Endothelial cell (in vitro differentiated cells): ENCODE measurements at places on chromosomes 5 and 9. TPM values are rescaled to one million over a fixed set of nuclear protein-coding genes. Genes with fewer than 3 reads are reported as not detected.
A peak's percentile ranks its signal among the peaks of the same experiment; 100 is the strongest.

DOCK2 gene
- 6.5 TPM for total RNA-seq

SPINK7 gene
- not detected for total RNA-seq

CNTFR gene
- total RNA-seq = 3.1 TPM

FOXE1 gene
- total RNA-seq = not detected

TPPP gene
- 0.05 TPM for total RNA-seq

HAVCR1 gene
- not detected for total RNA-seq

GRCh38 chr9:2764353-2764752 is 47.0 kb downstream of the KCNV2 start:
- DNase-seq = no peak

DNA sequence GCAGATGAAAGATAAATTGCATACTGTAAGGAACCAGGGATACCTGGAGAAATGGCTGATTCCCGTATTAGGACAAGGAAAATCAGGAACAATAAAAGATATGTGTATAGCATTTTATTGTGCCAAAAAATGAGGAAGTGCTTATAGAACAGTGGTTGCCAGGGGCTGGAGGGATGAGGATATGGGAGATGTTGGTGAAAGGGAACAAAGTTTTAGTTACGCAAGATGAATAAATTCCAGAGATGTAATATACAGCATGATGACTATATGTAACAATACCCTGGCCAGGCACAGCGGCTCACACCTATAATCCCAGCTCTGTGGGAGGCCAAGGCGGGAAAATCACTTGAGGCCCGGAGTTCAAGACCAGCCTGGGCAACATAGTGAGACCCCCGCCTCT is 101.8 kb downstream of the CDK5RAP2 start:
- DNase-seq = no peak

- no peak for DNase-seq
Observed at GRCh38 chr9:122134822-122135528, 24.6 kb downstream of the NDUFA8 start.

DNA sequence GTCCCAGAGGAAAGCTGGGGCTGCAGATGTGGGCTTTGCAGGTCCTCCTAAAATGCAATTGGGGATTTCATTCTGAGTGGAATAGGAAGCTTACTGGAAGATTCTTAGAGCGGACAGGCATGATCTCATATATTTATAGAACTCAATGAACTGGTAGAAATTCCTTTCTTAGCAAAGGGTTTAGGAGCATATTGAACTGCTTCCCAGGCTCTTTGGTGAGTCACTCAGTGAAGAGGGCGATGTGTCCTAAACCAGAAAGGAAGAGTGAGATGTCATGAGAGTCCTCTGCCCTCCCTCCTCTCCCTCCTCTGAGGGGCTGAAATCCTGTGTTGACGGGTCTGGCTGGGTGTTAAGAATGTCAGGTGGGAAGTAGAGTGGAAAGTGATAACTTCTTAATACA is 26.3 kb upstream of the SEMA6A start:
- no peak for DNase-seq

DNA sequence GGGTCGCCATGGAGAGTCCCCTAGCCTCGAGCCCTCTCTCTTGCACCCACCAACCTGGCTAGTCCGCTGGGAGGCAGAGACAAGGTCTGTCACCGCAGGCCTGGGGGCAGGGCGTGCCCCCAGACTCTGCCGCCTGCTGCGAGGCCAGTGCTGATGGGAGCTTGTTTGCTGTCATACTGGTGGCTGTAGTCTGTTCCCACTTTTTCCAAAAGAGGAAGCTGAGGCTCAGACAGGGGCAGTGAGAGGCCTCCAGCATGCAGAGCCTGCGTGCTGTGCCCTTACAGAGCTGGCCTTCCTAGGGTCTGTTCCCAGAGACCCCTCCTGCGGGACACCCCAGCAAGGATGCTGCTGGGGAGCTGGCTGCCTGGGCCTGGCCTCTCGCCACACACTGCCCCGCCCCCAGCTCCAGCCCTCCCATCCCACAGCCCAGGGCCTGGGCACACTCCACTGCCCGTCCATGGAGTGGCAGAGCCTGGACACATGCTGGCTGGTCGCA is 21.0 kb upstream of the SUSD3 start:
- DNase-seq = no peak

DNA sequence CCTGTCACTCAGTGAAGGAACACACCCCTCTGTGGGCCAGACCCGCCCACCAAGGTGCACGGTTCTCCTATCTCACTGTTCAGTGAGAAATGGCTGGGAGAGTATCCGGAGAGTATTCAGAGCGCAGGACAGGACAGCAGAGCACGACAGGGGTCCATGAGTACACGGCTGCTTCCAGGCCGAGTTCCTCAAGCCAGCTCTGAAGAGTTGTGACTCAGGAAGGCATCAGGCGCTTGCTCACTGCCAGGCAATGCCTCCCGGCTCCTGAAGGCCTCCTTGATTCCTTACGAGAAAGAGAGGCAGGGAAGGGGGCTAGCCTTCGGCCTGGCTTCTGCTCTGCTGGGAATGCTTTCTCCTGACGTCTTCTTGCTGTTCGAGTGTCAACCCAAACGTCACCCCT is 132.1 kb upstream of the PPP1R26 start:
- no peak for DNase-seq

GRCh38 chr9:81685763-81686613 is 3.4 kb downstream of the TLE1 start:
- no peak for DNase-seq

- DNase-seq = no peak
Observed at GRCh38 chr5:153672347-153673090, 182.0 kb downstream of the GRIA1 start.

DNA sequence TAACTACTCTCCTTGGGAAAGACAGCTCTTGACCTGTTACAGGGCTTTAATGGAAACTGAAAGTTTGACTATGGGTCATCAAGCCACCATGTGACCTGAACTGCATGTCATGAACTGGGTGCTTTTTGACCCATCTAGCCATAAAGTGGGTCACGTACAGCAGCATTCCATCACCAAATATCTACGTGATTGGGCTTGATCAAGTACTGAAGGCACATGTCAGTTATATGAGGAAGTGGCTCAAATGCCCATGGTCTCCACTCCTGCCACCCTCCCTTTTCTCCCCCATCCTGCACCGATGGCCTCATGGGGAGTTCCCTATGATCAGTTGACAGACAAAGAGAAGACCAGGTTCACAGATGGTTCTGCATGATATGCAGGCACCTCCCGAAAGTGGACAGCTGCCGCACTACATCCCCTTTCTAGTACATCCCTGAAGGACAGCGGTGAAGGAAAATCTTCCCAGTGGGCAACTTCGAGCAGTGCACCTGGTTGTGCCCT is 7.3 kb upstream of the FCN1 start:
- DNase-seq = no peak

DNA sequence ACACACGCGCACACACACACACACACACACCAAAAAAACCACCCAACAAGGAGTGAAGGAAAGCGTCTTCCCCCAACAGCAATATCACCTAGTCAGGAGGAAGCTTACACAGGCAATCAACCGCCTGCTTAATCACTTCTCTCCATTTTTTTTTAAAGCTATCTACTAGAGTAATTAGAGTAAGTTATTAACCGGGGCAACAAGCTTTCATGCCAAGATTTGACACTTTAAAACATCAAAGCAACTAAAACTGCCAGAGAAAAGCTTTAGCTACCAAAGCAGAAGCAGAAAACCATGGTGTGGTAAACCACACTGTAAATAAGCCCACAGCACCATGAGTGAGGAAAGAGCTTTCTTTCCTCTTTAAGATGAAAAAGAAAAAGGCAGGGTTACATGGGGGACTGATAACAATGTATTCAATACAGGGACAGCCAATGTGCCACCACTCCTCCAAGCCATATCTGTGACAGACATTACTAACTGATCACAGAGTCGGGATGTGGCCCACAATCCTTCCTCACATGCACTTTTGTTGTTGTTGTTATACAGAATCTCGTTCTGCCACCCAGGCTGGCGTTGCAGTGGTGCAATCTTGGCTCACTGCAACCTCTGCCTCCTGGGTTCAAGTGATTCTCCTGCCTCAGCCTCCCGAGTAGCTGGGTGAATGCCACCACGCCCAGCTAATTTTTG is 282.1 kb downstream of the CRB2 start:
- DNase-seq = no peak

DNA sequence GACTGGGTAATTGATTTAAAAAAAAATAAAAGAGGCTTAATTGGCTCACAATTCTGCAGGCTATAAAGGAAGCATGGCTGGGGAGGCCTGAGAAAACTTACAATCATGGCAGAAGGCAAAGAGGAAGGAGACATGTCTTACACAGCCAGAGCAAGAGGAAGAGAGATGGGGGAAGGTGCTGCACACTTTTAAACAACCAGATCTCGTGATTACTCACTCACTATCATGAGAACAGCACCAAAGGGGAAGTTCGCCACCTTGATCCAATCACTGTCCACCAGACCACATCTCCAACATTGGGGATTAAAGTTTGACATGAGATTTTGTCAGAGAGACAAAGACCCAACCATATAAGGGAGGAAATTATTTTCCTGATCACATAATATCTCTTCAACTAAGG is 138.8 kb upstream of the NR4A3 start:
- no peak for DNase-seq

GRCh38 chr9:2018162-2018643 is 3.1 kb downstream of the SMARCA2 start:
- DNase-seq = no peak

DNA sequence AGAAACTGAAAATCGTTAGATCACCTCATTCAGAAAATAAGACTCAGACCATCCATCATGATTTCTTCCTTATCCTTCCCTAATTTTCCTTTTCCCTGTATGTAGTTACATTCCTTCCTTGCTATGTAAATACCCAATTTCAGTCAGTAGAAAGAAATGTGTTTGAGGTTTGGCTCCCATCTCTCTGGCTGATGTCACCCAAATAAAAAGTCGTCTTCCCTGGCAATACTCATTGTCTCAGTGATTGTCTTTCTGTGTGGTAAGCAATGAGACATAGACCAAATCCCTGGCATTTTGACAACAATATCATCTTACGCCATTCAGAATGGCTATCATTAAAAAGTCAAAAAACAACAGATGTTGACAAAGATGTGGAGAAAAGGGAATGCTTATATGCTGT is 303.9 kb upstream of the EDIL3 start:
- no peak for DNase-seq

GRCh38 chr5:126419102-126419501 is 4.1 kb upstream of the GRAMD2B start:
- no peak for DNase-seq

DNA sequence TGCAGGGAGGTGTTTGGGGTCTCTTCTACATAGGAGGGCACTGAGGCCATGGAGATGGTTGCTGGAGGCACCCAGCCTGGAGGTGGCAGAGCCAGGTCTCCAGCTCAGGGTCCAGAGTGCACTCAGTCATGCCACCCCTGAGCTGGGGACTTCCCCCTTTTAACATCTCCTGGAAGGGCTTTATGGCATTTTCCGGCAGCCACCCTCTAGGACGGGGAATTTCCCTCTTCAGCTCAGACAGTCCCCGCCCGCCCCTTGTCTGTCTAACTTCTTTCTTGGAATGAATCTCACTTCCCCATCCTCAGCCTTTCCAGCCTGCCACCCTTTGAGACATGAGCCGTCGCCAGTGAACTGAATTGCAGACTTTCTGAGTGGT is 49.9 kb downstream of the COL15A1 start:
- DNase-seq = no peak

- DNase-seq = no peak
Observed at GRCh38 chr9:11632691-11633090, 1019.9 kb upstream of the PTPRD start.

DNA sequence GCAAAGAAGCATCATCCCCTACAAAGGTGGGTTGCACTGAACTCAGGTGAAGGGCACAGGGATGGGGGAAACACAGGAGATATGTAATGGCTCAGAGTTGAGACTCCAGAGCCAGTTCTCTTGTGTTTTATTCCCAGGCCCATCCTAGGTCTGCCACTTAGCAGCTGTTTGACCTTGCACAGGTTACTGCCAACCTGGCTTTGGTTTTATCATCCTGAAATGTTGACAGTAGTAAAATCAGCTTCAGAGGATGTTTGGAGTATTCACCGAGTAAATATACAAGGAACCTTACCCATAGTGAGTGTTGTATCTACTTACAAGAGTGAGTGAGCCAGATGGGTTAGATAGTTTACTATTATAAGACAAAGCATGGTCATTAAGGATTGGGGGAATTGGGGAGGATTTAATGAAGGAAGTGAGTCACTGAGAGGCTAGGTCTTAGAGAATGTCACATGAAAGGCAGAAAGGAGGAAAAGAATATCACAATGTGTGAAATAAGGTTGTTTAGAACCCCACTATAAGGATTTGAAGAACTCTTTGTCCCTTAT is 141.3 kb downstream of the MAN2A1 start:
- DNase-seq = no peak

- DNase-seq = peak; percentile 25
Observed at GRCh38 chr5:149959406-149960236, 937 bp upstream of the SLC26A2 start.

GRCh38 chr9:18768951-18769622 is 263.9 kb downstream of the SAXO1 start:
- DNase-seq = no peak

DNA sequence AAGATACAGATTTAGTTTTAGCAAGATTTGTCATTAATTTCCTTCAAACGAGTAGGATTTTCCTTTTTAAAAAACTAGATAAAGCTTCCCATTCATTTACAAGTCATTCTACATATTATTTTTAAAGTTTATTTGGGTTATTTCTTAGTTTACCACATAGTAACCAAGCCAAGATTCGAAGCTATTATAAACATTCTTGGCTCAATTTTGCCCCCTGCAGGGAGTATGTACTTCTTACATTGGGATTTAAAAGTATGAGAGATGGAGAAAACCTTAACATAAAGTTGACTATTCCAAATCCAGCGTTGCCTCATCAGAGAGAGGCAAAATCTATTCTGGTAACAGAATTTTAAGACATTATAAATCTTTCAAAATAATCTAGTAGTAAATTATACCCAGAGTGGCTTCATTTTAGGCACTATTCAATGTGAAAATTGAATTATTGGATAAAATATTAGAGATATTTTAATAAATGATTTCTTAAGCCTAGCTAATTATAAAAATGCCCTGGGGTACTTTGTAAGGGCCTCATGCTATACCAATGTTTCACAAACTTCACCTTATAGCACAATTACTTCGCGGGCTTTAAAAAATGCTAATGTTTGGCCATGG is 39.1 kb downstream of the FBN2 start:
- peak; percentile 13 for DNase-seq

- DNase-seq = no peak
Observed at GRCh38 chr5:59674763-59675162, 218.8 kb downstream of the PDE4D start.

- no peak for DNase-seq
Observed at GRCh38 chr5:78610163-78610583, 38.4 kb downstream of the LHFPL2 start.
